GM12892 (cell line): ENCODE measurements at places on chromosomes 2 and 18.

DNA sequence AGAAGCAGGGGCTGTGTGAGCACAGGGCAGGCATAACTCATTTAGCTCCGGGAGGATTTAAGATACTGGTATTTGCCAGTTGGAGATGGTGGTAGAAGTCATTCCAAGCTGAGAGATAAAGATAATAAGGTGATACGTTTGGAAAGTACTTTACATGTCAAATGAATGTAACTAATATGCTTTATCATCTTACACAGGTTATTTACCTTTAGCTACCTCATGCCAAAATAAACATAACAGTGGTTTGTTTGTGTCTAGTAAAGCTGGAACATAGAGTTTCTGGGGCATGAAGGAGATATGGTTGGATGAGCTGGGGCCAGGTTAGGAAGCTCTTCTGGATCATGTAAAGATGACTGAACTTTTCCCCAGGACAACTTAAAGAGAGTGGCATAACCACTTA is 126.9 kb upstream of the PIK3C3 start:
- DNase-seq, result no peak

GRCh38 chr2:174124181-174124580 is 124.2 kb downstream of the OLA1 start:
- DNase-seq, result no peak

GRCh38 chr18:8895987-8896619 is 190.7 kb downstream of the MTCL1 start:
- no peak for DNase-seq

GRCh38 chr2:134081238-134081938 is 172.5 kb upstream of the MGAT5 start:
- DNase-seq, result no peak

DNA sequence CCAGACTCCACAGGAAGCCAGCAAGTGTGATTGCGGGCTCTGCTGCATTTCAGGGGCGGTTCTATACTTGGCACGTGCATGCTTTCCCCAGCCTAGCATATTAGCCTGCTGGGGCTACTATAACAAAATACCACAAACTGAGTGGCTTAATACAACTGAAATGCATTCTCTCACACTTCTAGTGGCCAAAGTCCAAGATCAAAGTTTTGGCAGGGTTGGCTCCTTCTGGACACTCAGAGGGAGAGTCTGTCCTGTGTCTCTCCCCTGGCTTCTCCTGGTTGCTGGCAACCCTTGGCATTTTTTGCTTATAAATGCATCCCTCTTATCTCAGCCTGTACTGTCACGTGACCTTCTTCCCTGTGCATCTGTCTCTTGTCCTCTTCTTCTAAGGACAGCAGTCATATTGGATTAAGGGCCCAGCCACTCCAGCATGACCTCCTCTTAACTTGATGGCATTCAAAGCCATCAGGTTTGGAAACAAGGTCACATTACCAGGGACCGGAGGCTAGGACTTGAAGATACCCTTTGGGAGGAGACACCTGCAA is 138.7 kb downstream of the RNF152 start:
- DNase-seq, result no peak

DNA sequence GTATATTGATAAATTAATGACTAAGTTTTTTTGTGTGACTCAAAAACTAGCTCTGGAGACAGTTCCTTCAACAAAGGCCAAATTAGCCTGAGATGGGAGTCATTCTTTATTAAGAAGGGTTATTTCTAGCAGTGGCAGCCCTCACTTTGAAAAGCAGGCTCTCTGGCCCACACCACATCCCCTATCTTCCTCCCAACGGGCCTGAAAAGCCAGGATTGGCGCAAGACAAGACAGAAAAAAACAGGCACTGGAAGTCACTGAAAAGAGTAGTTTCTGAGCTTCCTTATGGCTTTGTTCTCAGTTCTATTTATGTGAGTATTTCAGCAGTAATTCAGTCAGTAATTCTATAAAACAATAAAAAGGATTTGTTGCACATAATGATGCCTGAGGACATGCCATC is 149.0 kb downstream of the LAMA3 start:
- DNase-seq, result no peak

DNA sequence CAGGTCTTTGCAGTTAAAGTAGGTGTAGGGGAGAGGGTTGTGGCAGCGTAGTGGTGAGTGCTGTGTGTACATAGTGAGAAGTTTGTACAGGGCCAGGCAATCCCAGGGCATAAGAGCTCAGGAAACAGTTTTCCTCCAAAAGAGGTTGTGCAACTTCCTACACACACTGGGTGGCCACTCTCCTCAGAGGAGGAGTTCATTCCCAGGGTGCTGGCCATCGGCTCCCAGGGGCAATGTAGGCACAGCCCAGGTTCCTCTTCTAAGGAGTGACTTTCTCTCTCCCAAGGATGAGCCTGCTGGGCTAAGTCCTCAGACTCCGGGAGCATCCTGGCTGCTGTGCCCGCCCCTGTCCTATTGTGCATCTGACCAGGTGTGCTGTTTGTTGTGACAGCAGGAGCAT is 3.0 kb downstream of the ACOXL start:
- no peak for DNase-seq

GRCh38 chr18:50751490-50751889 is 68.3 kb downstream of the MRO start:
- no peak for DNase-seq

- no peak for DNase-seq
Observed at GRCh38 chr2:98383166-98383565, 36.9 kb downstream of the CNGA3 start.

GRCh38 chr2:12008425-12009061 is 262.1 kb downstream of the LPIN1 start:
- DNase-seq, result no peak

- no peak for DNase-seq
Observed at GRCh38 chr2:52608030-52608429, 1159.6 kb upstream of the CHAC2 start.

DNA sequence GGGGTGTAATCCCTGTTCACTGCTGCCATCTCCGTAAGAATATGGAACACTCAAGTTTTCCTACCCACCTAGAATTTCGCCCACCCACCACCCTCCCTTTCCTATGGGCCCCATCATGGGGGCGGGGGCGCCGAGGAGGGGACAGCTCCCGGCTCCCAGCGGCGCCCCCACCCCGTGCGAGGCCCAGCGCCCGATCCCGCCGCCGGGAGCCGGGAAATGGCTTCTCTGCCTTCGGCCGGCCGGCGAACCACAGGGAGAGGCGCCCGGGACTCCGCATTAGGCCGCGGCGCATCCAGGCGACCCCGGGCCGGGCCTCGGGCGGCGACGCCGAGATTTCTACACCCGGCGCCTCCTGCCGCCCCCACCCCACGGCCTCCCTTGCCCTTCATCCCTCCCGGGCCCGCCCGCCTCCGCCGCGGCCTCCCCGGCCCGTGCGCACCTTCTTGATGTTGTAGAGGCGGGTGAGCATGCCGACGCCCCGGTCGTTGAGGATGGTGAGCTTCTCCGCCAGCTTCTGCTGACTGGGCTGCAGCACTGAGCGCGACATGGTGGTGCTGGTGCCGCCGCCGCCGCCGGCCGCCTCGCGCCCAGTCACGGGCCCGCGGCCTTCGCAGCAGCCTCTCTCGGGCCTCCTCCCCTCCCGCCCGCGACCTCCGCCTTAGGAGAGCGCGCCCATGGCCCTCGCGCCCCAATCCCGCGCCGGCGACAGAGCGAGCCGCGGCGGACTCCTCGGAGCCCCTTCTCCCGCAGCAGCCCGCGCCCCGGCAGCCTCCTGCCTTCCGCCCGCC is 510 bp downstream of the NCKAP1 start:
- no peak for DNase-seq

GRCh38 chr2:208359632-208359986 is 47.0 kb upstream of the PTH2R start:
- DNase-seq, result no peak

- DNase-seq, result no peak
Observed at GRCh38 chr2:95077530-95077825, 44.1 kb downstream of the MRPS5 start.

DNA sequence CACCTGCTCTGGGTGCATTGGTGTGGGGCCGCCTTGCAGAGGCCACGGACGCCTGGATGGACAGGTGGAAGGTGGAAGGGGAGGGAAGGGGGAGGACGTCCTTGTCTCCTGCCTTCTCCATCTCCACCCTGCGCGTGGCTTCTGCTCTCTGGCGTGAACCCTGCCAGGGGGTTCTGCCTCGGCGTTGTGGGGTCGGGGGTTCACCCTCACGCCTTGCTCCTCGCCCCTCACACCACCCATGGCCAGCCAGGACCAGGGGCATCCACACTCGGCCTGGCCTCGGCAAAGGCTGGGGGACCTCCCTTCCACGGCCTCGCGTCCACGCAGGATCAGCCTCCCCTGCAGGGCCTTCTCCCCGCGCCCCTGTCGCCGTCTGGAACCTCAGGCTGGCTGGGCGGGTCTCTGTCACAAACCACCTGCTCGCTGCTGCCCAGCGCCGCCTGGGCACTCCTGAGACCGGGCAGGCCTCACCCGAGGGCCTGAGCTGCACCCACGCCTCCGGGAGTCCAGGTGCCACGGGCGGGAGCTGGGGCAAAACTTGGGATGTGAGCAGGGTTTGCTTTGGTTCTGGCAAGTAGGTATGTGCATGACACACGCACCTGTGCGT is 655.9 kb downstream of the GALR1 start:
- DNase-seq, result no peak

DNA sequence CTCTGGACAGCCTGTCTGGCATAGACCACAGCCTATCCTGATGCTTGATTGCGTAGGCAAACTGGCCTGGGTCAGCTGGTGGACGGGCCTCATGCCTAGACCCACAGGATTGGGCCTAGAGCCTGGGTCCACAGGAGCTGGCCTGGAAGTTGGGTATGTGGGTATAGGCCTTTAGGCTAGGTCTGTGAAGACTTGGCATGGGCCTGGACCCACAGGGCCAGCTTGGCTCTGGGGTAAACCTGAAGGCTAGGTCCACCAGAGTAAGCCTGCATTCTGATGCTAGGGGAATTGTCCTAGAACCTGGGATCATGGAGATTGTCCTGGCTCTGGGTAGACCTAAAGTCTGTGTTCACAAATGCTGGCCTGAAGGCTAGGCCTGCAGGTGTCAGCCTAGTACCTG is 1293.7 kb downstream of the CNTNAP5 start:
- no peak for DNase-seq

DNA sequence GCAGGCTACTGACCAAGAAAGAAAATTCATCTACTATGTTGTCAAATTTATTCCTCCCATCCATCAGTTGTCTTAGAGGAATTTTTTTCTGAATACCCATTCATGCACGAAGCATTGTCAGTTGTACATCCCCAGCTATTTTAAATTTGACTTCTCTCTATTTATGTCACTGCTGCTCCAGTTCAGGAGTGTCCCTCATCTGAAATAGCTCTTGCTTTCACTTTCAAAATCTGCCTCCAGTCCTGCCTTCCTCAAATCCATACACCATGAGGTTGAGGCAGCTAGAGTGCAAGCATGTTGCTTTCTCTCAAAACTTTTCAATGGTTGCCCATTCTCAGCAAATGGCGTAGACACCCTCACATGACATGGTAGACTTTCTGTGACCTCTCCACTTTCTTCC is 335.4 kb upstream of the CDH2 start:
- DNase-seq, result no peak

DNA sequence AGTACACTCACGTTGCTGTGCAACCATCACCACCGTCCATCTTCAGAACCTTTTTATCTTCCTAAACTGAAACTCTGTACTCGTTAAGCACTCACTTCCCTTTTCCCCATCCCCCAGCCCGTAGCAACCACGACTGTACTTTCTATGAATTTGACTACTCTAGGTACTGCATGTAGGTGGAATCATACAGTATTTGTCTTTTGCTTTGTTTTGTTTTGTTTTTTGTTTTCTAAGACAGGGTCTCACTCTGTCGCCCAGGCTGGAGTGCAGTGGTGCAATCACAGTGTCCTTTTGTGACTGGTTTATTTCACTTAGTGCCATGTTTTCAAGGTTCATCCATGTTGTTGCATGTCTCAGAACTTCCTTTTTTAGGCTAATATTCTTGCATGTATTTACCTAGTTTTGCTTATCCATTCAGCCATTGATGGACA is 7.0 kb upstream of the TYMS start:
- no peak for DNase-seq

- DNase-seq, result no peak
Observed at GRCh38 chr18:63799189-63799588, 24.0 kb downstream of the SERPINB7 start.

GRCh38 chr2:52955079-52955478 is 812.5 kb upstream of the CHAC2 start:
- DNase-seq, result no peak

DNA sequence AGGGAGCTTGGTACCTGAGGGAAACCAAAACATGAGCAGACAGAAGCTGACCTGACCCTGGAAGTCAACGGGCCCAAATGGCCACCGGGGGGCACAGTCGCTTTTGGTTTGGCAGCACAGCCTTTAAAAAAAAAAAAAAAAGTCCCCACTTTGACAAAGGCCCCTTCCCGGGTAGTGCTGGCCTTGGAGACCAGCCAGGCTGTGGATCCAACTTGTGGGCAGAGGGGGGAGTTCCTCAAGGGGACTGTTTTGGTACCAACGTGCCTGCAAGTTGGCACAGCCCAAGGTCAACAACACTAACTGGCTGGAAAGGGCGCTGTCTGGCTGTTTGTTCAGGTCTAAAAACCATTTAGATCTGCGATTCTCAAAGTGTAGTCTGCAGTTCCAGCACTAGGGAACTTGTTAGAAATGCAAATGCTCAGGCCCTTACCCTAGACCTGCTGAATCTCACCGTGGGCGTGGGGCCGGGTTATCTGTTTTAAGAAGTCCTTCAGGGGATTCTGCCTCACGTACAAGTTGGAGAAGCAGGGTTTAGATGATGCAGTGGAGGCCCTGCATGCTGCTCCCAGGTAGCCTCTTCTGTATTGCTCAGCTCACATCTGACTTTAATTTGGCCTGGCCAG is 83.0 kb downstream of the LPIN1 start:
- DNase-seq, result peak; percentile 29

- no peak for DNase-seq
Observed at GRCh38 chr2:137966043-137966442, 1.8 kb downstream of the HNMT start.

- no peak for DNase-seq
Observed at GRCh38 chr18:43022874-43023273, 92.6 kb downstream of the RIT2 start.

DNA sequence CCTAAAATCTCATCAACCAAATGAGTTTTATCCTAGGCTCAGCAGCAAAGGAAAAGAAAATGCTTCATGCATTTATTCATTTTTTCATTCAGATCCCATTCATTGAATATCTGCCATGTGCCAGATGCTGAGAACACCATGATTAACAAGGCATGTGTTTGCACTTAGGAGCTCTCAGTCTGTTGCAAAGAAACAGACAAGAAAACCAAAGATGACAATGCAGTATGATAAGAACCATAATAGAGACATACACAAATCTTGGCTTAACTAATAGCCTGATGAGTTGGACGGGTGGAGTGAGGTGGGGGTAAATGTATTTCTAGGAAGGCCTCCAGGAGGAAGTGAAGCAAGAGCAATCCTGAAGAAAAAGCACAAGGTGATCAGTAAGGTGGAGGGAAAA is 177.8 kb upstream of the SCN7A start:
- no peak for DNase-seq

DNA sequence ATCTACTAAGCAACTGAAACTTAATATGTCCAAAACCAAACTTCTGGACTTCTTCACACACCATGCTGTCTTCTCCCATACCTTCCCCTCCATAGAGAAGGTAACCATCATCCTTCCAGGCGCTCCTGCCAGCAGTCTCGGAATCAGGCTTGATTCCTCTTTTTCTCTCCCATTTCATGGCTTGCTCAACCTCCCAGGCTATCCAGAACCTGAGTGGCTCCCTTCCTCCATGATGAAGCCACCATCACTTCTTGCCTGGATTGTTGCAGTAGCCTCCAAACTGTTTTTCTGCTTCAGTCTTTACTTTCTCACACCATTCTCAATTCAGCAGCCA is 40.1 kb upstream of the NDUFV2 start:
- no peak for DNase-seq
